ENCODE measurements at places on chromosomes 5 and 9. TPM values are rescaled to one million over a fixed set of nuclear protein-coding genes. Genes with fewer than 3 reads are reported as not detected.

DNA sequence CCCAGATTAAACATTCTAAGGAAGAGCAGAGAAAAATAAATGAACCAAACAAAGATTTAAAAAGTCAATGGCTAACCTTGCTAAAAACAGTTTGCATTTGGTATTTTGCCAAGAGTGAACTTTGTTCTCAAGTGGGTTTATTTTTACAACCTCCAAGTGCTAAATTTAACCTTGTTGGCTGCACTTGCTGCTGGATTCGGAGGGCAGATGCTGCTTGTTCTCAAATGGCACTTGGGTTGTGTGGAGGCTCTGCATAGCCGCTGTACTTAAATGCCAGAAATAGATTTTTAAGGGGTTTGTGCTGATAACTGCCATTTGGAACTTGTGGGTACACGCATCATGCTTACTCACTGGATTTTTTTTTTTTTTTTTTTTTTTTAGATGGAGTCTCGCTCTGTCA, 13.3 kb upstream of the SPATA24 start:
- no peak overlapping the region for H3K4me3 ChIP-seq
- peaks cover 40% of the 10 kb centered on the region for H3K36me3 ChIP-seq
- H3K27ac ChIP-seq = peak overlapping the region; percentile 74
- no peaks in the 10 kb centered on the region for H3K27me3 ChIP-seq
- DNase-seq = peak; percentile 83

DNA sequence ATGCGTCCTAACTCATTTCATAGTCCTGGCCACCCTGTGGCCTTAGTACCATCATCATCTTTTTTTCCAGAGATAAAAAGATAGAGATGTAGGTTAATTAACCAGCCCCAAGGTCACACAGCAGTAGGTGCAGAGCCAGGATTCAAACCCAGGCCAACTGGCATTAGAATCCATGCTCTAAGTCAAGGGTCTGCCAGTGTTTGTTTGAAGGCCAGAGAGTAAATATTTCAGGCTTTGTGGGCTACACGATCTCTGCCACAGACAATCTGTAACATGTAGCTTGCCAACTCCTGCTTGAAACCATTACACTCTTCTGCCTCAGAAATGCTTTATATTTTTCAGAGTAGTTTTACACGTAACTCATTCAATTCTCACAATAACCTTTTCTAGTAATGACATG, 119.6 kb downstream of the EFNA5 start:
- H3K27me3 ChIP-seq = no peaks in the 10 kb centered on the region
- no peak for DNase-seq

DNA sequence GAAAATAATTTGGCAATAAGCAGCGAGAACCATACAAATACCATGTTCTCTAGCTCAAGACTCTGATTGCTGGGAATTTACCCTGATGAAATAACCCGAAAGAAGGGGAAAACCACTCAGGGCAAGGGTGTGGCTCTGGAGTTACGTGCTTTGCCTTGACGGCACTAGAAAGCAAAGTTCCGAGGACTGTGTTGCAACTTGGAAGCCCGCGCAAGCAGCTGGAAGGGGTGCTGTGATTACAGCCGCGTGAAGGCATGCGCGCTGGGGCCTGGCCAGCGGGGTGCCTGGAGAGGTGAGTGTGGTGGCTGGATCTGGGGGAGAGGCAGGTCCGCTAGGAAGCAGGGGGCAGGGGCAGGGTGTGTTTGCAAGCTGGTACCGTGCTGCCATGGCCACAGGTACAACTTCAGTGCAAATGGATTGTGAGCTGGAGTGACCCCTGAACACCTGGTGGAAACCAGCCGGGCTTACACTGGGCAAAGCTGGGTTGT, 52.6 kb upstream of the CNOT6 start:
- H3K4me1 ChIP-seq = no peaks in the 10 kb centered on the region
- no peak overlapping the region for H3K27ac ChIP-seq
- H3K4me3 ChIP-seq = no peak overlapping the region

GRCh38 chr5:5018578-5018970, 121.6 kb upstream of the ADAMTS16 start:
- H3K4me1 ChIP-seq = no peaks in the 10 kb centered on the region
- no peak overlapping the region for H3K4me3 ChIP-seq
- no peak overlapping the region for H3K27ac ChIP-seq
- H3K27me3 ChIP-seq = no peaks in the 10 kb centered on the region

DNA sequence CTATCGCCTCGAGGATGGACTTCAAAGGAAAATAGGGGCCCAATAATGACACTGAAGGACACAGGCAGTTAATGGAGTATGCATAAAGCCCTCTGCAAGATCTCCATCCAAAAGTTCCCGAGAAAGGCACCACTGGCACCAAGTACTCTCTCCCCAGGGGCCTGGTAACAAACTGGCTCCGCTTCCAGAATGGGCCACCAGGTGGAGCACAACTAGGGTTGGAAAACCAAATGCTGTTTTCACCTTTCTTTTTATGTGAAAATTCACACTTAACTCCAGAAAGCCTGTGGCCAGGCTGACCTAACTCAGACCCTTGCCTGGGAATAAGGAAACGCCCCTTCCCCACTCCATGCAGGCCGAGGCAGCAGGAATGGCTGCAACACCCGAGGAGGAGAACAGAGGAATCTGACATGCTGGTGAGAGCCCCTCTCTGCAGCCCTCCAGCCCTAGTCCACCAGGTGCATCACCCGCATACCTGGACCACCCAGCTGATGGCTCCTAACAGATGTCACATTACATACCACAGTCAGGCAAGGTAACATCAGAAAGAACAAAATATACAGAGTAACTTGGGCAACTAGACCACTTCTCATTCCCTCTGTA, 42.8 kb downstream of the CAMSAP1 start:
- H3K4me3 ChIP-seq = no peak overlapping the region
- no peak overlapping the region for H3K27ac ChIP-seq

- H3K36me3 ChIP-seq = peaks cover 6% of the 10 kb centered on the region
- H3K27ac ChIP-seq = no peak overlapping the region
- no peaks in the 10 kb centered on the region for H3K27me3 ChIP-seq
Measured at GRCh38 chr9:99833735-99834134, 12.1 kb downstream of the NR4A3 start.

GRCh38 chr5:7396713-7397454, 946 bp downstream of the ADCY2 start:
- H3K27me3 ChIP-seq = no peaks in the 10 kb centered on the region
- peak overlapping the region; percentile 70 for H3K4me3 ChIP-seq
- H3K4me1 ChIP-seq = peaks cover 3% of the 10 kb centered on the region
- H3K36me3 ChIP-seq = no peaks in the 10 kb centered on the region

- H3K27ac ChIP-seq = peak overlapping the region; percentile 78
- no peaks in the 10 kb centered on the region for H3K36me3 ChIP-seq
- H3K4me3 ChIP-seq = no peak overlapping the region
- peaks cover 3% of the 10 kb centered on the region for H3K4me1 ChIP-seq
Measured at GRCh38 chr9:15400281-15400941, 22.3 kb upstream of the SNAPC3 start.

GRCh38 chr5:31596354-31596753, 42.6 kb upstream of the PDZD2 start:
- no peaks in the 10 kb centered on the region for H3K4me1 ChIP-seq
- no peak for DNase-seq
- H3K4me3 ChIP-seq = no peak overlapping the region
- H3K36me3 ChIP-seq = no peaks in the 10 kb centered on the region
- no peak overlapping the region for H3K27ac ChIP-seq

DNA sequence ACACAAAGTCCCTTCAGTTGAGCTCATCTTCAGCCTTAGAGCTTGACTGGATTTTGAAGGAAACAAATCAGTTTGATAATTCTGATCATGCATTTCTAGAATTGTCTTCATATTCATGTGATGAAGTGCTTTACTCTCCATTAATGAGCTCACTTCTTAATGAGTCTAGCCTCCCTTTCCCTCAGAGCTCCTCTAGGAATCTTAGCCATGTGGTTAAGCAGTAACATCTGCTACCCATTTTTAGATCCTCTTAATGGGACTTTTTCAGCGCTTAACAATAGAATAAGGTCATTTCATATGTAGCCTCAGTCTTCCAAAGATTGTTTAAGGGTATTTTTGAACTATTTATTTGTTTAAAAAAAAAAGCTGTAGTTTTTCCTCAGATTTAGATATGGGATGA, 36.9 kb upstream of the LURAP1L start:
- no peaks in the 10 kb centered on the region for H3K4me1 ChIP-seq
- H3K27ac ChIP-seq = no peak overlapping the region
- H3K36me3 ChIP-seq = no peaks in the 10 kb centered on the region
- no peak overlapping the region for H3K4me3 ChIP-seq
- DNase-seq = no peak

GRCh38 chr9:114782586-114782985, 23.3 kb downstream of the TNFSF15 start:
- no peaks in the 10 kb centered on the region for H3K36me3 ChIP-seq
- DNase-seq = no peak
- no peak overlapping the region for H3K27ac ChIP-seq

- no peak overlapping the region for H3K4me3 ChIP-seq
- H3K36me3 ChIP-seq = no peaks in the 10 kb centered on the region
- H3K4me1 ChIP-seq = no peaks in the 10 kb centered on the region
- no peaks in the 10 kb centered on the region for H3K27me3 ChIP-seq
- no peak for DNase-seq
Measured at GRCh38 chr9:83473488-83473971, 64.7 kb downstream of the FRMD3 start.

- H3K27me3 ChIP-seq = no peaks in the 10 kb centered on the region
- no peaks in the 10 kb centered on the region for H3K36me3 ChIP-seq
- peak overlapping the region; percentile 98 for H3K27ac ChIP-seq
- no peak for DNase-seq
Measured at GRCh38 chr9:121271368-121272341, 3.7 kb downstream of the GSN start.

DNA sequence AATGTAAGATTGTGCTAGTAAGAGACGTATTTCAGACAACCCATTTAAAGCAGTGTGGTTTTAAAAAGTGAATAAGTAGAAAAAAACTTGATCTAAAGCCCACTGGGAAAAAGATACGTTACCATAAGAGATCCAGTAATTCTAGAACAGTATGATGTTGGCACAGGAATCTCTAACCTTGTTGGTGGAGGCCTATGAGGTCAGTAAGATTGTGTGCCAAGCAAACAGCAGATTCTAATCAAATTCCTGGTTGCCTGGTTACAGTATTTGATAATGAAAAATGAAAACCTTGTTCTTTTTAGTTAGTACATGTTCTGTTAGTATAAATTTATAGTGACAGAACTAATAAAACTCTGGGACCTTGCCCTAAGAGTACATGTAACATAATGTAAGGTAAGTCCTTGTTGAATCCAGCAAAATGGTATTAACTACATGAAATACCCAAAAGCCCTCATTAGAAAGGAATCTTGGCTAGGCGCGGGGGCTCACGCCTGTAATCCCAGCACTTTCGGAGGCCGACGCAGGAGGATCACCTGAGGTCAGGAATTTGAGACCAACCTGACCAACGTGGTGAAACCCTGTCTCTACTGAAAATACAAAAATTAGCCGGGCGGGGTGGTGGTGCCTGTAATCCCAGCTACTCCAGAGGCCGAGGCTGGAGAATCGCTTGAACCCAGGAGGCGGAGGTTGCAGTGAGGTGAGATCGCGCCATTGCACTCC, 33.2 kb upstream of the DMXL1 start:
- no peaks in the 10 kb centered on the region for H3K4me1 ChIP-seq
- no peak overlapping the region for H3K27ac ChIP-seq
- no peaks in the 10 kb centered on the region for H3K36me3 ChIP-seq

DNA sequence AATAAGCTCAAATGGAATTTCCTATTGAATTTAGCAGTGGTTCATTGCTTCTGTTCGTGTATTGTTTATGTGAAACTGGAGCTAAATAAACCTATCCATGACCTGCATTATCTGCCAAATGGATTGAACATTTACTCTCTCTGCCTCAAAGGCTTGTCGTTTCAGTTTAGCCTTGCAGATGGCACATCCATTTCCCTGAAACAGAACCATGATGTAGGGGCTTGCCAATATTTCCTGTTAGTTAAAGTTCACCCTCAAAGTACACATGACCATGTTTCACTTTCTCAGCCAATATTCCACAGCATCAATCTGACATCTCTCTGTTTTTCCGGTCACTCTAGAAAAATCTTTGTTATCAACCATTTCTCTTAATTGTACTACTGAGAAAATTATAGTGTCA, 545.3 kb downstream of the TAF11L14 start:
- no peaks in the 10 kb centered on the region for H3K36me3 ChIP-seq
- H3K27ac ChIP-seq = no peak overlapping the region
- H3K27me3 ChIP-seq = no peaks in the 10 kb centered on the region
- H3K4me3 ChIP-seq = no peak overlapping the region
- DNase-seq = no peak
- no peaks in the 10 kb centered on the region for H3K4me1 ChIP-seq

GRCh38 chr9:20714442-20715415, 30.7 kb downstream of the FOCAD start:
- DNase-seq = no peak
- no peaks in the 10 kb centered on the region for H3K27me3 ChIP-seq
- no peak overlapping the region for H3K27ac ChIP-seq
- H3K36me3 ChIP-seq = no peaks in the 10 kb centered on the region

DNA sequence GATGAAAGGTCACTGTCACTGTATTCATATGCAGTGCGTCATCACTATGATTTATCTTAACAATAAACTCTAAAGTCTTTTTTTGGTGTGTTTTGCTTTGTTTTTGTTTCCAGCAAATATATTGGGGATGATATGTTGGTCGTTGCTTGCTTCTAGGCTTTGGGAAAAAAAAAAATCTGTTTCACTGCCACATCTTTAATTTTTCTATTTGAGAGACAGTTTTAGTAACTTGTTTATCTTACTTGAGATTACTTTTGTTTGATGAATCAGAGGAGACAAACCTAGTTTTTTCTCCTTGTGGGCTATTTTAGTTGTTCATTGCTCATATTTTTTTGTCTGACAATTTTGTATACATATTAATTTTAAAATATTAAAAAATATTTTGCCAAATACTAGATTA, 19.4 kb downstream of the CWC27 start:
- H3K4me3 ChIP-seq = no peak overlapping the region
- no peaks in the 10 kb centered on the region for H3K4me1 ChIP-seq
- no peaks in the 10 kb centered on the region for H3K27me3 ChIP-seq
- H3K36me3 ChIP-seq = peaks cover 4% of the 10 kb centered on the region
- no peak for DNase-seq

DNA sequence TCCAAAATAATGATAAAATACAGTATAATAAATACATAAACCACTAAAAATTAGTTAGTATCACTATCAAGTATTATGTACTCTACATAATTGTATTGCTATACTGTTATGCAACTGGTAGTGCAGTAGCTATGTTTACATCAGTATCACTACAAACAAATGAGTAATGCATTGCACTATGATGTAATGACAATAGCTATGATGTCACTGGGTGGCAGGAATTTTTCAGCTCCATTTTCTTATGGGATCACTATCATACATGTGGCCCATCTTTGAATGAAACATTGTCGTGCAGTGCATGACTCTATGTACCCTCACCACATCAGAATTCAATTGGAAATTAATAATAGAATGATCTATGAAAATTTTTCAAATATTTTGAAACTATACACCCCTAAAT, 201.3 kb downstream of the MPDZ start:
- no peaks in the 10 kb centered on the region for H3K27me3 ChIP-seq
- no peaks in the 10 kb centered on the region for H3K4me1 ChIP-seq
- no peaks in the 10 kb centered on the region for H3K36me3 ChIP-seq
- no peak overlapping the region for H3K27ac ChIP-seq

GRCh38 chr5:34996261-34996660, 51.5 kb downstream of the AGXT2 start:
- H3K36me3 ChIP-seq = no peaks in the 10 kb centered on the region
- no peaks in the 10 kb centered on the region for H3K4me1 ChIP-seq
- H3K27ac ChIP-seq = no peak overlapping the region
- no peaks in the 10 kb centered on the region for H3K27me3 ChIP-seq

GABRB2 gene
- total RNA-seq = 0.21 TPM

PCDHB7 gene
- total RNA-seq = 7.6 TPM

SSNA1 gene
- total RNA-seq = 123 TPM

SLIT3 gene
- total RNA-seq = 128 TPM

ZNG1A gene
- 4.7 TPM for total RNA-seq

PDE6A gene
- total RNA-seq = not detected

RPL35 gene
- 2,123 TPM for total RNA-seq

GADD45G gene
- 4.6 TPM for total RNA-seq

Data from ascending aorta (tissue), 2 donors.